ENCODE measurements at places on chromosomes 1 and 21.

- DNase-seq, result no peak
Measured at GRCh38 chr21:16590186-16590585, 860.4 kb downstream of the USP25 start.

- DNase-seq, result no peak
Measured at GRCh38 chr1:232380596-232380995, 249.3 kb downstream of the SIPA1L2 start.

- DNase-seq, result no peak
Measured at GRCh38 chr1:245710961-245711903, 556.4 kb downstream of the KIF26B start.

- DNase-seq, result no peak
Measured at GRCh38 chr1:161176468-161177111, 717 bp downstream of the B4GALT3 start.

DNA sequence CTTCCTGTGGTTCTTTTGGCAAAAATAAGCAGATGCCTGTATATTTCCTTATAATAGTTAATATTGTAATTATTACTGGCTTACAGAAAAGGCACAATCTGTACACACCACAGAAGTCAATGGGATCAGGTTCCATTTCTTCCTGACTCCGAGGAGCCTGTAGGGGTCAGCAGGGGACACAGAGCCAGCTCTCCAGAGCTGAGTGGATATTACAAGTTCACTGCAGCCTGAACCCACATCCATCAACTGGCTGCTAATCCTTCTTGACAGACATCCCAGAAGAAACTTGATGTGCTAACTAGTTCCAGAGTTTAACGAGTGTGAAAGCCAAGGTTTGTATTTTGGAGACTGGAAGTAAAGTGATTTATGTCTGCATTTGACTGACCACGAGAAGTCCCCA lies 203.8 kb downstream of the LMX1A start:
- DNase-seq, result no peak

GRCh38 chr21:46572850-46573249 lies 32.0 kb downstream of the S100B start:
- no peak for DNase-seq

DNA sequence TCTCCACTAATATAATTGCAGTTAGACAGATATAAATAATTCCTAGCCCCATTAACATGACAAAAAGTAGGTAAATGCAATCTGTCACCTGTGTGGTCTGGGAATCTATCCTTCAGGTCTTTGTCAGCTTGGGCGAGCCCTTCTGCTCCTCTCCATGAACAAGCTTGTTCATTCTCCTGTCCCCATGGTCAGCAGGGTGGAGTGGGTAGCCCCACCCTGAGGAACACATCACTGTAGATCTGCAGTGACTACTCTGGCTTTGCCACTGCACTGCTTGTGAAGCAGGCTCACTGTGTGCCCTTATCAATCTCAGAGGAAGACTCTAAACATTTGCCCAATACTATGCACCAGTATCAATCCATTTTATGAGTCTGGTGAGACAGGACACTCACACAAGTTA lies 279.0 kb downstream of the MATN1 start:
- DNase-seq, result no peak

- DNase-seq, result no peak
Measured at GRCh38 chr1:4528590-4528989, 125.8 kb upstream of the AJAP1 start.

- DNase-seq, result peak; percentile 27
Measured at GRCh38 chr1:117093870-117094621, 27.5 kb downstream of the TRIM45 start.

DNA sequence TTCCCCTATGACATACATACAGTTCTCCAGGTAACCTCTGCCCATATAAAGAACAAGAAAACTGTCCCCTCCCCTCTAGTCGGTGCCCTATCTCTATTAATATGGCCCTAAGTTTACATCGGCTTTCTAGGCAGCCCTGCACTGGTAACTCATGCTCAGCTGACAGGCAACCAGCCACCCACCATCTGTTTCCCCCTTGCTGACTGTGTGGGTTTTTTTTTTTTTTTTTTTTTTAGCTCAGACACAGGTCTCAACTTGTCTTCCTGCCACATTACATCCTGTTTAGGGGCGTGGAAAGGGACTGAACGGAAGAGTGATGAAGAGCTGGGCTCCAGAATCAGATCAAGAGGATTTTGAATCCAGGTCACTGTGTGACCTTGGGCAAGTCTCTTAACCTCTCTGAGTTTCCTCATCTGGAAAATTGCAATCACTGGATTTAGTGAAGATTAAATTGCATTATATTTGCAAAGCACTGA lies 14.0 kb downstream of the LAPTM5 start:
- DNase-seq, result peak; percentile 72

DNA sequence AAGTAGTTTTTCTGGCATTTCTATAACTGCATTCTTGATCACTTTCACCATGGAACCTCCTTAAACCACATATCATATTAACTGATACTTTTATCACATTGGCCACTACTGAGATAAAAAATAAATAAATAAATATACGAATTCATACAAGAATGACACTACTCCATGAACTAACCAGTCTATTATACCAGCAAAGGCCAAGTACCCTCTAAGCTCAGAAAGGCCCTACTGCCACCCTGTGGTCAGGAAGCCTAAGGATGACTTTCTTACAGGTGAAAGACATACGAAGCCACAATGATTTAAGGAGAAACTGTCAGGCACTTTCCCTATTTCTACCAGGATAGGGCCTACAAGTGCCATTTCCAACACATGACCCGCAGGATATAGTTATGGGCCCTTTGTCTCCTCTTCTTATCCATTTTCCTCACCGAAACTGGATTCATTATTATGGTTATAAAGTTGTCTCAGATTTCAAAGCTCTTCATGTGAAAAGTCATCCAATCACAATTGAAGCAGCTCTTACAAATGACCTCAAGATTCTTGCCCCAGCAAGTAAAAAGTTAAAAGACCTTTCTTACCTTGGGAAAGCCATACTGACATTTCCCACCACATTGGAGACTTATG lies 23.9 kb downstream of the DNAJC8 start:
- DNase-seq, result peak; percentile 47

DNA sequence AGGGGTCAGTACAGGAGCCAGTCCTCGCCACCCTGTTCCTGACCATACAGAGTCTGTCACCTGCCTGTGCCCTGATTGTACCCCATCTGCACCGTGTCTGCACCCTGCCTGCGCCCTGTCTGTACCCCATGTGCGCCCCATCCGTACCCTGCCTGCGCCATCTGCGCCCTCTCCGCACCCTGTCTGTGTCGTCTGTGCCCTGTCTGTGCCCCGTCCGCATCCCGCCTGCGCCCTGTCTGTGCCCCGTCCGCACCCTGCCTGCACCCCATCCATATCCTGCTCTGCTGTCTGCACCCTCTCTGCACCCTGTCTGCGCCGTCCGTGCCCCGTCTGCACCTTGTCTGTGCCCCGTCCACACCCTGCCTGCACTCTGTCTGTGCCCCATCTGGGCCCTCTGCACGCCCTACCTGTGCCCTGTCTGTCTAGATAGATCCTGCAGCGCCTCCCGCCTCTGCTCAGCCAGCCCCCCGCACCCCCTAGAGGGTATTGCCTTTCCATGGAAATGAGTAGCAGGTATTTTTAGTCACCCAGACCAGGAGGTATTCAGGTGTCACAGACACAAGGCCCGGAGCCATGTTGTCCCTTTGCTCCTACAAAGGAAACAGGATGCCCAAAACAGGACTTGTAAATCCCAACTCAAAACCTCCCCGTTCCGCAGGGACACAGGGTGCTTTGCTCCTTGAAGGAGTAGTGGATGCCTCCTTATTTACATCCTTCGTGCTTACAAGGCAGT lies 7.7 kb upstream of the NPHP4 start:
- no peak for DNase-seq

- no peak for DNase-seq
Measured at GRCh38 chr1:212255705-212256307, 29.4 kb upstream of the PPP2R5A start.

DNA sequence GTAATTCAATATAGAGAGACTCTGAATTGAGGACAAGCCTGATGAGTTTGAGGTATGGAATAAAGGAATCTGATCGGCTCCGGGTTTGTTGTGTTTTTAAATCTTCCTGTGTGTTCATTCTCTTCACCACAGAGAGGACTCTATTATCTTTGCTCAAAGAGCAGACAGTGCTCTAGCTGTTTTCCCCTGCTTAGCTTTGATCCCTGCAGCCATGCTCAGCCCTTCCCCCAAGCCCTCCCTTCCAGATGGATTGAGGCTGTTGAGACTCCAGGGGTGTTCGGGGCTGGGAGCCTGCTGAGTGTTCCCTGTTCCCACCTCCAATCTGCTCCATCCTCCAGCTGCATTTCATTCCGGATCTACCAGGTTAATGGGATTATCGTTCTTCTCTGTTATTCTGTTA lies 74.2 kb upstream of the CXADR start:
- DNase-seq, result no peak

- peak; percentile 19 for DNase-seq
Measured at GRCh38 chr1:47262787-47263413, 30.9 kb upstream of the TAL1 start.

DNA sequence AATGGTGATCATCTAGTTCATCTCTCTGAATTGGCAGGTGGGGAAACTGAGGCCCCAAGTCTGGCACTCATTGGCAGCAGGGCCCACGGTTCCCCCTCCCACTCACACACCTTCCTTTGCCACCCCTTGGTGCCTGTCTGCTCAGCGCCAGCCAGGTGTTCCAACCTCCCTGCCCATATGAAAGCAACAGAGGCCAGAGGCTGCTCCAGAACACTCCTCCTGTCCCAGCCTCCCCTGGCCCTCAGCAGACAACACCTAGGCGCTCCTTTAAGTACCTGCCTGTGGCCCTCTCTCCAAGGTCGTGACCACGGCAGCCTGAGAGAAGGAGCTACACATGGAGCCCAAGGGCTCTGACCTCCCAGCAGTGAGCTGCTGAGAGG lies 362.3 kb upstream of the VAMP3 start:
- no peak for DNase-seq

DNA sequence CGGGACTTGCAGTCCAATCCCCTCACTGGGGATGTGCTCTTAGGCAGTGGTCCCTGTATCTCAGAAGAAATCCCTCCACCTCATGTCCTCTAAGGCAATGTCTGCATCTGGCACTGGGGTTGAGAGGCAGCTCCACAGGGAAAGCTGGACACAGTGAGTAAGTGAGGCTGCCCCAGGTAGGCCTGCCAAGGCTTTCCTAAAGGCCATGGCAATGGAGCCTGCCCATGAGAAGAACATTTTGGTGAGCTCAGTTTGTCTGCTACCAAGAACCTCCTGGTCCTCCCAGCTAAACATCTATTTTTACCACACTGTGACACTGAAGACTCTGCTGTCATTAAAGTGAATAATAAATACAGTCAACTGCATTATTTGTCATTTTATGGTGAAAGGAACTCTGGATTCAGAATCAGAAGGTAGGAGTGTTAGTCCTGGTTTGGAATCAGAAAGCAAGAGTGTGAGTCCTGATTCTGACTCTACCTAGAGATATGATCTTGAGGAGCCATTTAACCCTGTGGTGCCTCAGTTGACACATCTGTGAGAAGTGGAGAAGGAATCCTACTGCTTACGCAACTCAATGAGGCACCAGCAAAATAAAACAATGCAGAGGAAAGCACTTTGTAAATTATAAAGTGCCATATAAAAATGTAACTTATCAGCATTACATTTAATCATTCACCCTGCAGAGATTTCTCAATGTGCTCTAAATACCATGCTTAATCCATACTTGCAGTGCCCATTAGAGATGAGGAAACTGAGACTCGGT lies 41.0 kb downstream of the TBX15 start:
- DNase-seq, result no peak

- no peak for DNase-seq
Measured at GRCh38 chr1:63921359-63921758, 147.5 kb downstream of the ROR1 start.

DNA sequence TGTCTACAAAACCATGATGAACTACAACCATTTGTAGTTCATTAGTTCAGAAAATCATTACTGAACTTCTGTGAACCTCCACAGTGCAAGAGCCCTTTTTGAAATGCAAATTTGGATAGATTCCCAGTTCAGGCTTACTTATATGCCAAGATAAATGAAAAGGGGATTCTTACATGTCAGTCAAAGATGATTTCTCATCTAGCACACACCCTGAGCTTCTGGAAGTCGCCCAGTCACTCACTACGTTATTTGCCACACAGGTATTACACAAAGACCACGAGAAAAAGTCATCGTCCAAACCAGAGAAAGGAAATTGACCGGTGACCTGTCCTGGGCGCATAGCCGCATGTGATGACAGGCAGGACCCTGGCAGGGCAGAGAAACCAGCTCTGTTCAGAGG lies 41.8 kb downstream of the ETS2 start:
- DNase-seq, result no peak

- no peak for DNase-seq
Measured at GRCh38 chr1:96509339-96509738, 212.2 kb upstream of the PTBP2 start.

DNA sequence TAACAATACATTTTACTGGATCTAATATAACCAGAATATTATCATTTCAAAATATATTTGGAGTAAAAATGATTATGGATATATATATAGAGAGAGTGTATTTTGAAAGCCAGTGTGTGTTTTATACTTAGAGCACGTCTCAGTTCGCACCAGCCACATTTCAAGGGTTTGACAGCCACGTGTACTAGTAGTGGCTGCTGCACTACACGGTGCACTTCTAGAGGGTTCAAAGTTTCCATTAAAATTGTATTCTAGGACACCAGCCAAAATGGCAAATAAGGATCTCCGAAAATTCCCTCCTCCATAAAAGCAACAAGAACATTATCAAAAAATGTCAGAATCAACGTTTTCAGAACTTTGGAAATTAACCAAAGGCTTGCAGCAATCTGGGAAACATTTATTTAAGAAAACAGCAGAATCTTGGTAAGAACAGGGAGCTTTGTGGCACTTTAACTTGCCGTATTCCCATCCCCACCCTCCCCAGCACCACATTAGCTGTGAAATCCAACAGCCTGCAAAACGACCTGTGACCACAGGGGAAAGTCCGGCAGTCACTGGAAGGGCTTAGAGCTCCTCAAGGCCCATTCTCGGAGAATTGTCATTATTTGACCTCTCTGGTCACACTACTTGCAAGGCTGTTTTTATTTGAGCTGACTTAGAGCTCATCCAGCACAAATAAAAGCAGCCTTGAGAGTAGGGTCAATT lies 33.5 kb upstream of the MRPS6 start:
- no peak for DNase-seq

- peak; percentile 10 for DNase-seq
Measured at GRCh38 chr1:234724516-234725176, 114.7 kb upstream of the IRF2BP2 start.

GRCh38 chr1:201119206-201120197 lies 7.3 kb upstream of the CACNA1S start:
- peak; percentile 31 for DNase-seq
